ENCODE measurements at places on chromosomes 2 and 18.

GRCh38 chr2:1638281-1638860 is 105.9 kb downstream of the PXDN start:
- no peak for DNase-seq

DNA sequence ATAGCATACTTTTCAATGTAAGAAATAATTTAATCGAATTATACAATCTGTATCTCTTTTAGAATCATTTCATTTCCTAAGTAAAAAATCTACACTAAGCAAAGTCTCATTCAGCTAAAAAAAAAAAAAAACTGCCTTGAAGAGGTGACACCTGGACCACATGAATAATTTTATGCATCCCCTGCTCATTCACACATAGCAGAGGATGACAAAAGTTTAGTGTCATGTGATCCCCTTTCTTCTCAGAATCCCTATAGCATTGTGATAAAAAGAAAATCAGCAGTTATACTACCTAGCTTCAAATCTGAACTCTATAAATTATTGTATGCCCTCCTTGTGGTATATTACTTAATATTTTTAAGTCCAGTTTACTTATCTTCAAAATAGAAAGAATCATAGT is 603.8 kb downstream of the ERBB4 start:
- DNase-seq: no peak

DNA sequence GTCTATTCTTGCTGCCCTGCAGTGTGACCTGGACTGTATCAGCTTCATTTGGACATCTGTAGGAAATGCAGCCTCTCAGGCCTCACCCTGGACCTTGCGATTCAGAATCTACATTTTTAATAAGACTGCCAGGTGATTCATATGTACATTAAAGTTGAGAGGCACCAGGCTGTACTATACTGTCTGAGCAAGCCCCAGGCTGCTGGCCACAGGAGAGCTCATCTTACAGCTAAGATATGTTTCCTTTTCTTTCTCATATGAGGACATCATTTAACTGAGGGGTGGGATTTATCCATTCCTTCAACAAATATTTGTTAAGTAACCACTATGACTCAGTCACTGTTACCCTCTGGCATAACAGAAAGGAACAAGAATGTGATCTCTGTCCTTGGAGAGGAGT is 78.2 kb upstream of the GCFC2 start:
- no peak for DNase-seq

GRCh38 chr2:30443081-30443480 is 4.0 kb upstream of the LCLAT1 start:
- no peak for DNase-seq

DNA sequence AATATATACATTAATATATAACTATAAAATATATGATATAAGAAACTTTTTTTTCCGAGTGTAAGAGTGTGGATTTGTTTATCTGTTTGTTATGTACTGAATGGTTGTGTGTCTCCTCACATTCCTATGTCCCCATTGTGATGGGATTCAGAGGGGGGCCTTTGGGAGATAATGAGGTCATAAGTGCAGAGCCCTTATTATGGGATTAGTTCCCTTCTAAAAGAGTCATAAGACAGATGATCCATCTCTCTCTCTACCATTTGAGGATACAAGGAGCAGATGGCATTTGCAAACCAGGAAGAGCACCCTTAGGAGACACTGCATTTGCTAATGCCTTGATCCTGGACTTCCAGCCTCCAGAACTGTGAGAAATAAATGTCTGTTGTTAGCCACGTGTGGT is 30.3 kb upstream of the SAP130 start:
- DNase-seq: no peak

GRCh38 chr2:240179186-240179815 is 38.8 kb upstream of the OTOS start:
- no peak for DNase-seq

- no peak for DNase-seq
These were observed 103.3 kb upstream of the VRK2 start for GRCh38 chr2:57943315-57943714.

DNA sequence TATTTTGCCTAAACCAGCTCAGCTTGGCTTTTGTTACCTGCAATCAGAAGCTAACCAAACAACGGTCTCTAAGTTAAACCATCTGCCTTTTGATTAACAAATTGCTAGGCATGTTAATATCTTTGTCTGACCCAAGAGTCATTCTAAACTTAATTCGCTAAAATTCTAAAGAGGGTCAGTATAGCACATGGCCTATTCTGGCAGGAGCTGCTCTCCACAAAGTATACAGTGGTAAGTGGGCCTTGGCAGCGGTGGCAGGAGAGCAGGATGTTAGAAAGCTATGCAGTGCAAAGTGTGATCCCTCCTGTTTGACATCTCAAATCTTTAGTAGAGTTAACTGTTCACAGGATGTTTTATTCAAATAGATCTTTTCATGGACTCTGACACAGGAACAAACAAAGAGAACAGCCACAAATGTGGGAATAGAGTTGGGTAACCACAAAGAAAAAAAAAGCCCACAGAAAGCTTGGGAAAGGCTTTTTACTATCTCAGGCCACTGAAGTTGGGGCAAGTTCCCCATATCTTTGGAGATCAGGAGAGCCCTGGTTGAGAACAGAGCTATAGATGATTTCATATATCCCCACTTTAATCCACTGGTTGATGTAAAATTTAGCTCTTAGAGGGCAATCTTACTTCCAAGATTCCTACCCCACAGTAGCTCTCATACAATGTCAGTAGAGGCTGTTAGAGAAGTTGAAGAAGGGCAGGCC is 10.6 kb downstream of the CFAP210 start:
- no peak for DNase-seq

- DNase-seq: no peak
These were observed 94.1 kb downstream of the COL6A3 start for GRCh38 chr2:237319887-237320286.

DNA sequence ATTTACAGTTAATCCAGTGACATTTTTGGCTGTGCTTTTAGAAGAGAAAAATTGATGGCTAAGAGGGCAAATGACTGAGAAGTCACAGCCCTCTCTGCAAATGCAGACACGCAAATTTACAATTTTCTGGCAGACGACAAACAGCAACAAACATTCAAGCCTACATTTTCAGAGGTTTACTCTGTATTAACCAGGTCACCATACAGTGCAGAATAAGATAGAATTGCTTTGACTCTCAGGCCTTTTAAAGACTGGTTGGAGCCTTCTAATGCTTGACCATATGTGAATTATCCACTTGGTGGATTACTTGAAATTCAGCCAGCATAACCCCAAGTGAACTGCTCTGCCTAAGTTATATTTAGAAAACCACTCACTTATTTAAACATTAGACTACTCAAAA is 280.9 kb upstream of the STON1 start:
- no peak for DNase-seq

GRCh38 chr2:162524192-162524591 is 180.3 kb downstream of the GCA start:
- no peak for DNase-seq

DNA sequence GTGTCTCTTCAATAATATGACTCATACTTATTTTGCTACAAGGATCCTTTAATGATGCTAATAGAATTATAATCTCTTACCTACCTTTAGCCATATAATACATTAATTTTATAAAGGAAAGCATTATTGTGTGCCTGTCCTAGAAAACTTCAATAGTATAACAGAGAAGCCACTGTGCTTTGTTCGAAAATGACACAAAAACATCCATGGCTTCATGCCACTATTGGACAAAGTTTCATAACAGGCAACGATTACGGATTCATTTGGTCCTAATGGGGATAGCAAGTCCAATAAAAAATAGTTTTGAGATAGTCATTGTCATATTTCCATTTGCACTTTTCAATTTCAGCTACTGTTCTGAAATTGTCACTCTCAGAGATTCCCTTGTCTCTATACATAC is 52.5 kb upstream of the CCDC150 start:
- no peak for DNase-seq

DNA sequence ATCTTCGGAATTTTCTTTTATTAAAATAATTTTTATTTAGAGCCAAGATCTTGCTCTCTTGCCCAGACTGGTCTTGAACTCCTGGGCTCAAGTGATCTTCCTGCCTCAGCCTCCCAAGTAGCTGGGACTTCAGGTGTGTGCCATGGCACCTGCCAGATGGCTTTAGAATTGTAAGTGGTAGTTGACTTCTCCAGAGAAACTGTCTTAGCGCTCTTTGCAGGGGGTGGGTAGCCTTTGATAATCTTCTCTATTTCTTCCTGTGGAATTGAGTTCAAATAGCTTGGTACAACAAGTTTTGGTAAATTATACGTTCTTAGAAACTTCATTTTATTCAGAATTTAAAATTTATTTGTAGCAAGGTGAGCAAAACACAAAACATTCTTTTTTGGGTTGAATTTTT is 113.3 kb downstream of the LDLRAD4 start:
- DNase-seq: no peak

GRCh38 chr18:24362757-24363156 is 34.9 kb downstream of the OSBPL1A start:
- DNase-seq: no peak

DNA sequence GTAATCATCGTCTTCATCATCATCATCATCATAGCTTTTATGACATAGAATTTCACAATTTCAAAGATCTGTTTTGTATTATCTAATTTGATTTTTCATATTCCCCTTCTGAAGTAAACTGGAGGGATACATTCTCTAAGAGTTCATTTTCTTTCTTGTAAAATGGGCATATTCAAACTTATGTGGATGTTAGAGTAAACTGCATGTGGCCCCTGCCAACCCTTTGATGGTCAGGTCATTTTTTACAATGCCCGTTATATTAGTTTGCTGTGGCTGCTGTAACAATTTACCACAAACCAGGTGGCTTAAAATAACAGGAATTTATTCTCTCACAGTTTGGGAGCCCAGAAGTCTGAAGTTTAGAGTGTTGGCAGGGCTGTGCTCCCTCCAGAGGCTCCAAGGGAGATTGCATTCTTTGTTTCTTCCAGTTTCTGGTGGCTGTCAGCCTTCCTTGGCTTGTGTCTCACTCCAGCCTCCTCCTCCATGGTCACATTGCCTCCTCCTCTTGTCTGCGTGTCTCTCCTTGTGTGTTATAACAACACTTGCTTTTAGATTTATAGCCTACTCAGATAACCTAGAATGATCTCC is 127.5 kb upstream of the MMADHC start:
- DNase-seq: no peak

- no peak for DNase-seq
These were observed 24.2 kb downstream of the ZAP70 start for GRCh38 chr2:97737421-97738178.

DNA sequence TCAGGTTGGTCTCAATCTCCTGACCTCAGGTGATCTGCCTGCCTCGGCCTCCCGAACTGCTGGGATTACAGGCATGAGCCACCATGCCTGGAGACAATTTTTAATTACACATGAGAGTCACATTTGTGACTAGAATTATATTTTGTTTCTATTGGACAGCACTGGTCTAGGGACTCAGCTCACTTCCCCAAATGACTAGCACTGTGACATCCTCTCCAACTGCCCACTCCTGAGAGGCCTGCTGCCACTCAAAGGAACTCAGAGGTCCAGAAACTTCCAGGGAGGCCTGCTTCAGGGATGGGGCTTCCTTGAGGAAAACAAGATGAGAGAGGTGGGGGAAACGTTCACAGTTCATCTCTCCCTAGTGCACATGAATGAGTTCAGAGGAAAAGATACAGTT is 29.5 kb downstream of the TMEM163 start:
- DNase-seq: no peak

DNA sequence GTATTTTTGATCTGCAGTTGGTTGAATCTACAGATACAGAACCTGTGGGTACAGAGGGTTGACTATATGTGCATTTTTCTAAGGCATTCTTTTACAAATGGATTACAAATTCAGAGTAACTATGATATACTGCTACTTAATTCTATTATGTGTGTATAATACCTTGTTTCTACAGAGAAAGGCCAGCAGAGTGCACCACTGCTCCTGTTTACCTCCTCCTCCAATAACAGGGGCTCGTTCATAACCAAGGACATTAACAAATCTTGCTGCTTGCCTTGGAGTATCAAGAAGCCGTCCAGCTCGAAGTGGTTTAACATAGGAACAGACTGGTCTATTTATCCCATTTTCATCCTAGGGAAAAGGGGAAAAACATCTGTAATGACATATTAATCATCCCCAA is 16.4 kb downstream of the CEP76 start:
- DNase-seq: no peak

DNA sequence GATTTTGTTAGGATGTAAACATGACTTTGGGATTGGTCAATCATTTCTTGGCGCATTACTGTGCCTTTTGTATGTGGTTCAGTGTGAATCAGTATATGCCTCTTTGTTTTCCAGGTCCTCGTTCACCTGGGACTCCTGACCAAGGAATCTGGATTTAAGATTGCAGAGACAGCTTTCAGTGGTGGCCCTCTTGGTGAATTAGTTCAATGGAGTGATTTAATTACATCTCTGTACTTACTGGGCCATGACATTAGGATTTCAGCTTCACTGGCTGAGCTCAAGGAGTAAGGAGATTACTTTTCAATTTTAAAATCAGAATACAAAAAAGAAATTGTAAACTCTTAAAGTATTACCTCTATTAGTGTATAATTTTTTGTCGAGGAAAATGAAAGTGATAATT is 87.6 kb downstream of the MGAT5 start:
- DNase-seq: no peak

DNA sequence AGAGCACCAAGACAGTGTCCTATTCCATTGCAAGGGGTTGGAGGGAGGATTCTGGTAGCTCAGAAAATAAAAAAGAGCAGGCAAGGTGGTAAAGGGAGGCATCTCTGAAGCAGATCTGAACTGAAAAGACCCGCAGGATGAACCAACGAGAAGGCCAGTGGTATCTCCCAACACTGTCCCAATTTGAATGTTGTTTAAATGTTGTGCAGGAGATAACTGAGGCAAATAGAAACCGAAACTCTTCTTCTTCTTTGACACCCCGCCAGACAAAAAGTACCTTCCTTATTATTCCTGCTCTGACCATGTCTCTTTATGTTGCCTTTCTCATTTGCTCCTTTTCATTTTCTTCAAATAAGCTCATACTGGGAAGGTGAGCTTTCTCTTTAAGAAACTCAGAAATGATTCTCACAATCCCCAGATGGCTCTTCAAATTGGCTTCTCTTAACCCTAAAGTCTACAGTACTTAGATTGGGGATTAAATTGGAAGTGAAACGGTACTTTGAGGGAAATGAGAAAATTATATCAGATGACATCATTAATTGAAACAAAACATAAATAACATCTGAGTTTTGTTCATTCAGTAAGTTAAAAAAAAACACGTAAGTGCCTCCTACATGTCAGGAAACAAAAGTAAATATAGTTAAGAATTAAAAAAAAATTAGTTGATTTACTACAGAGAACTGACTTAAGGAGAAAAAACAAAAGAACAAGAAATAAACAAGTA is 143.6 kb downstream of the WDPCP start:
- no peak for DNase-seq

DNA sequence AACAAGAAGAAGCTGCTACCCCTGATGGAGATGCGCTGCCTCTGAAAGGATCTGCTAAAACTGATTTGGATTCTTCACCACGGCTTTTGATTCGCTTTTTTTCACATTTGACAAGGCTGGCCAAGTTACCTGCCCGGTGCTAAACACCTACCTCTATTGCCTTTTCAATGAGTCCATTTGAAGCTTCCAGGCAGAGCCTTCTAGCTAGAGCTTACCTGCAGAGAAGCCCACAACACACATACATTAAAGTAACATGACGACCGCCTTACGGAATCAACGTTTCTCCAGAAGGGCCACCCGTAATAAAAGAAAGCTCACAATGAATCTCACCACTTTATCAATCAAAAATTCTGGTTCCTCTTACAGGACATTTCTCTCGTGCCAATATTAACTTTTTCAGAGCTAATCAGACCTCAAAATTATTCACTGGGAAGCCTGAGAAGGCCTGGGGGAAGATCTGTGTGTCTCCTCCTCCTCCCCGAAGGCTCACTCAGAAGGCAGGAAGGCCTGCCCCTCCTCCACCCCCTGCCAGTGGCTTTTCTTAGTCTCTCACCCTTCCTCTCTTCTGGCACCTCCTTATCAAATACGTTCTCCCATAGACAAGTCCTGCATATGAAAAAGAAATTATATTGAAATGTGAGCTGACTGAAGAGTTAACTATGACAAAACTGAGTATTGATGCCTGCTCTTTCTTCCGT is 171.0 kb downstream of the DNER start:
- no peak for DNase-seq

All from stimulated activated CD4-positive, alpha-beta T cell treated with anti-CD3 and anti-CD28 coated beads, TNF-alpha, amount 100 ng/mL, for 1 hour (primary cell).